ENCODE measurements at places on chromosomes 7 and 10.

- no peak overlapping the region for H3K4me3 ChIP-seq
- H3K27ac ChIP-seq: no peak overlapping the region
- no peaks in the 10 kb centered on the region for H3K36me3 ChIP-seq
- H3K27me3 ChIP-seq: no peaks in the 10 kb centered on the region
- H3K4me1 ChIP-seq: no peaks in the 10 kb centered on the region
These were observed 157.5 kb upstream of the PLXDC2 start for GRCh38 chr10:19658622-19659233.

GRCh38 chr7:98120559-98120958 is 13.9 kb downstream of the LMTK2 start:
- no peaks in the 10 kb centered on the region for H3K27me3 ChIP-seq
- no peaks in the 10 kb centered on the region for H3K36me3 ChIP-seq
- DNase-seq: no peak
- peaks cover 21% of the 10 kb centered on the region for H3K4me1 ChIP-seq
- no peak overlapping the region for H3K27ac ChIP-seq

- peaks cover 10% of the 10 kb centered on the region for H3K27me3 ChIP-seq
- no peaks in the 10 kb centered on the region for H3K4me1 ChIP-seq
- no peaks in the 10 kb centered on the region for H3K36me3 ChIP-seq
- H3K27ac ChIP-seq: no peak overlapping the region
These were observed 231.3 kb downstream of the LRMDA start for GRCh38 chr10:75662715-75663114.

- no peak overlapping the region for H3K27ac ChIP-seq
- no peaks in the 10 kb centered on the region for H3K4me1 ChIP-seq
- H3K36me3 ChIP-seq: no peaks in the 10 kb centered on the region
- H3K4me3 ChIP-seq: no peak overlapping the region
- H3K27me3 ChIP-seq: no peaks in the 10 kb centered on the region
These were observed 10.0 kb upstream of the TNS3 start for GRCh38 chr7:47591655-47592572.

DNA sequence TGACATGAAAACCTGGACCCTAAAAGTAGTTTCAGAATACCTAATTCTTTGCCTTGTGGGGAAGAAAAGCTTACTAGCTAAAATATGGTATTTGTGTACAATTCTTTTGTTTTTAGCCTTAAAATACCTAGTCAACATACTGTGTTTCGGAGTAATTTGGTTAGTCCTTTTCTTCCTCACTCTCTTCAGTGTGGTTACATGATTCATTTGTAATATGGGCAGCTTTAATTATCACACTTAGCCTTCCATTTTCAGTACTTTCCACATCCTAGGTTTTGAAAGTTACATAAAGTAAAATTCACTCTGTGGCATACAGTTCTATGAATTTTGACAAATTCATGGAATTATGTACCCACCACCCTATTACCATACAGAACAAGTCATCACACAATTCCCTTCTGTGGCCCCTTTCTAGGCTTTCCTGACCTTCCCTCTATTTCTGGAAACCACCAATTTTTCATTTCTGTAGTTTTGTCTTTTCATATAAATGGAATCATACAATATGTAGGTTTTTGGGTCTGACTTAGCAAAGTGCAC is 96.2 kb downstream of the EMX2 start:
- H3K27me3 ChIP-seq: peaks cover 74% of the 10 kb centered on the region
- H3K27ac ChIP-seq: no peak overlapping the region
- H3K4me1 ChIP-seq: no peaks in the 10 kb centered on the region
- no peak overlapping the region for H3K4me3 ChIP-seq

DNA sequence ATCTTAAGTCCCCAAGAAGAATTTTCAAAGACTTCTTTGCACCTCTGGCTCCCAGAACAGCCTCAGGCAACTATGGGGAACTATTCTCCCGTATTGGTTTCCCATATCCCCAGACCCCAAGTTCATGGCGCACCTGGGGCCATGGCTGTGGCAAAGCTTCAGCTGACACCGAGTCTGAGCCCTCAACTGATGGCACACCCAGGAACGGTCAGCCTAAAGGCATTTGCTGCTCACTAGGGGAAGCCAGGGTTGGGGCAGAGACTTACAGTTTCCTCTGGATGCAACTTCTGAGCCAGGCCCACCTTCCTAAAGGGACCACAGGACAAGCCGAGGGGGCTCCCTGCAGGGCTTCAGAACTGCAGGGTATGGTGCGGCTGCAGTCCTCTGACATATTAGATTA is 13.7 kb upstream of the CPA1 start:
- H3K4me3 ChIP-seq: peak overlapping the region; percentile 11
- no peaks in the 10 kb centered on the region for H3K36me3 ChIP-seq
- peak overlapping the region; percentile 16 for H3K27ac ChIP-seq
- H3K27me3 ChIP-seq: no peaks in the 10 kb centered on the region
- no peak for DNase-seq

DNA sequence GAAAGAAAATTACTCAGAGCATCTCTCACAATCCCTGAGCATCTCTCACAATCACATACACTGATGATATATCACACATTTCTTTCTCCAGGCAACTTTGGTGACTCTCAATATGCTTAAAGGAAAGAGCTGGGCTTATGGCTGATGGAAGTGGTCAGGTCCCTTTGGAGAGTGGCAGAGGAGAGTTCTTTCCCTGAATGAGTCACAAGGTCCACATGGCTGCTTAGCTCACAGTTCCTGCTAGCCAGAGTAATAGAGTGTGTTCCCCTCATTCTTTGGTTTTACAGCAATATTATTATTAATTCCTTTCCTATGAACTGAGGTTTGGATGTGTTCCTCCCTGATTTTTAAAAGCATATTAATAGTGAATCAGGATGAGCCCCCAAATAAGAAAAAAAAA is 287.4 kb downstream of the C7orf25 start:
- no peaks in the 10 kb centered on the region for H3K27me3 ChIP-seq
- H3K4me1 ChIP-seq: no peaks in the 10 kb centered on the region
- H3K27ac ChIP-seq: no peak overlapping the region
- H3K4me3 ChIP-seq: no peak overlapping the region
- no peaks in the 10 kb centered on the region for H3K36me3 ChIP-seq

DNA sequence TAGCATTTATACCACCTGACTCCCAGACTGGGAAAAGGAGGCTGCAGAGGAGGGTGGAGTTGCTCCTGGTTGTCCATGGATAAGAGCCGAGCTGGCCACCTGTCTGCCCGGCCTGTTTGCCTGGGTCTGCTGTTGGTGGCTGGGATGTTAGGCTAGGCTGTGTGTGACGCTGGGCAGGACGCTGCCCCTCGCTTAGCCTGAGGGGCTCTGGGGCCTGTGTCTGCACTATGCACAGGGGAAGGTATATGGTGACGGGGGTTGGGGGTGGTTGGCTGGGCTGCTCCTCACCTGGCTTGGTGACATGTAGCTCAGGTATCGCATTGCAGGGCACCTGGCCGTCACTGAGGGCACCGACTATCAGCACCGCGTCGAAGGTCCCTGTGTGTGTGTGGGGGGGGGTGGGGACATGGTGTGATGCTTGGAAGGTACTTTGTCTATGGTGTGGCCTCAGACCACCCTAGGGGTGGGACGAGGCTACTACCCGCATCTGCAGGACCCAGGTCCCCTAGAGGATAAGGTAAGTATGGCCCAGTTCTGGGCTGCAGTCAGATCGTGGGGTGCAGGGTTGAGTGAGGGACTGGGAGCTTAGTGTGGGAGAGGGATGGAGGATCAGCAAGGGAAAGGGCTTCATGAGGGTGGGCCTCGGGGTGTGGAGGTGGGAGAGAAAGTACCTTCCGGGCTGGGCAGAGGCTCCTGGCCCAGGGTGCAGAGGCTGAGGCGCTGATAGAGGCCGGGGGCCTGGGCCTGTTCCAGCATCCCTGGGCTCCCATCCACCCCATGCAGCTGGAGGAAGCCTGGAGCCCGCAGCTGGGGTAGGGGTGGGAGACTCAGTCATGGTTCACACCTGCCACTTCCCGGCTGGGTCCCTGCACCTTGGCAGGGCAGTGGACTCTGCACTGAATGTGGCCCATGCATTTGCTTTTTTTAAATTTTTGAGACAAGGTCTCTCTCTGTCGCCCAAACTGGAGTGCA is 2.3 kb downstream of the METTL27 start:
- no peaks in the 10 kb centered on the region for H3K36me3 ChIP-seq
- H3K27me3 ChIP-seq: no peaks in the 10 kb centered on the region
- H3K27ac ChIP-seq: peak overlapping the region; percentile 90
- H3K4me3 ChIP-seq: no peak overlapping the region
- no peak for DNase-seq
- peaks cover 57% of the 10 kb centered on the region for H3K4me1 ChIP-seq

- H3K27ac ChIP-seq: no peak overlapping the region
- H3K27me3 ChIP-seq: no peaks in the 10 kb centered on the region
- no peaks in the 10 kb centered on the region for H3K36me3 ChIP-seq
- H3K4me1 ChIP-seq: no peaks in the 10 kb centered on the region
- H3K4me3 ChIP-seq: no peak overlapping the region
- DNase-seq: no peak
These were observed 261.2 kb downstream of the PPP1R3A start for GRCh38 chr7:113657603-113658002.

DNA sequence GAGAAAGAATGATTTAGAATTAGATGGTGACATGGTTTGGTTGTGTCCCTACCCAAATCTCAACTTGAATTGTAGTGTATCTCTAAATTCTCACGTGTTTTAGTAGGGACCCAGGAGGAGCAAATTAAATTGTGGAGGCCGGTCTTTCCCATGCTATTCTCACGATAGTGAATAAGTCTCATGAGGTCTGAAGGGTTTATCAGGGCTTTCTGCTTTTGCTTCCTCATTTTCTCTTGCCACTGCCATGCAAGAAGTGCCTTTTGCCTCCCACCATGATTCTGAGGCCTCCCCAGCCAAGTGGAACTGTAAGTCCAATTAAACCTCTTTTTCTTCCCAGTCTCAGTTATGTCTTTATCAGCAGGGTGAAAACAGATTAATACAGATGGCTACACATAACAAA is 167.4 kb upstream of the SVIL start:
- H3K27ac ChIP-seq: no peak overlapping the region
- no peaks in the 10 kb centered on the region for H3K27me3 ChIP-seq

DNA sequence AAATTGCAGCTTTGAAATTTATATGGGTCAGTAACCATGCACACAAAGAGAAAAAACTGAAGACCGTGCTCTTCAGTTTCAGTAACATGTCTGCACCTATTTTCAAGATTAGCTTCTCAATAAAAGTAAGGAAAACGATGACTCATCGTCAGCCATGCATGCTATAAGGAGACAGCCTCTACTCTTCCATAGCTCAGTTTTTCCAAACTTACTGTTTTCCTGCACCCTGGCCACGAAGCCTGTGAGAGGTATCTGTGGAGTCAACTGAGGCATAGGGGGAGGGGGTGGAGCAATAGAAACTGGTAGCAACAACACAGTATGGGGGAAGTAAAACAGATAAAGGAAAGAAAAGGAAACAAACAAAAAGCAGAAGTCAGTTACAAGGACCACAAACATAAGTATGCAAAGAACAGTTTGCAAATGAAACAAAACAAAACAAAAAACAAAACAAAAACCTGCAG is 58.0 kb downstream of the PDSS1 start:
- peaks cover 7% of the 10 kb centered on the region for H3K4me1 ChIP-seq
- peak; percentile 16 for DNase-seq
- H3K27me3 ChIP-seq: no peaks in the 10 kb centered on the region
- no peaks in the 10 kb centered on the region for H3K36me3 ChIP-seq
- no peak overlapping the region for H3K27ac ChIP-seq
- H3K4me3 ChIP-seq: no peak overlapping the region

- H3K4me1 ChIP-seq: no peaks in the 10 kb centered on the region
- H3K4me3 ChIP-seq: no peak overlapping the region
- H3K36me3 ChIP-seq: no peaks in the 10 kb centered on the region
- no peak overlapping the region for H3K27ac ChIP-seq
- H3K27me3 ChIP-seq: peaks cover 20% of the 10 kb centered on the region
These were observed 184.5 kb upstream of the NFE2L3 start for GRCh38 chr7:25967278-25968204.

DNA sequence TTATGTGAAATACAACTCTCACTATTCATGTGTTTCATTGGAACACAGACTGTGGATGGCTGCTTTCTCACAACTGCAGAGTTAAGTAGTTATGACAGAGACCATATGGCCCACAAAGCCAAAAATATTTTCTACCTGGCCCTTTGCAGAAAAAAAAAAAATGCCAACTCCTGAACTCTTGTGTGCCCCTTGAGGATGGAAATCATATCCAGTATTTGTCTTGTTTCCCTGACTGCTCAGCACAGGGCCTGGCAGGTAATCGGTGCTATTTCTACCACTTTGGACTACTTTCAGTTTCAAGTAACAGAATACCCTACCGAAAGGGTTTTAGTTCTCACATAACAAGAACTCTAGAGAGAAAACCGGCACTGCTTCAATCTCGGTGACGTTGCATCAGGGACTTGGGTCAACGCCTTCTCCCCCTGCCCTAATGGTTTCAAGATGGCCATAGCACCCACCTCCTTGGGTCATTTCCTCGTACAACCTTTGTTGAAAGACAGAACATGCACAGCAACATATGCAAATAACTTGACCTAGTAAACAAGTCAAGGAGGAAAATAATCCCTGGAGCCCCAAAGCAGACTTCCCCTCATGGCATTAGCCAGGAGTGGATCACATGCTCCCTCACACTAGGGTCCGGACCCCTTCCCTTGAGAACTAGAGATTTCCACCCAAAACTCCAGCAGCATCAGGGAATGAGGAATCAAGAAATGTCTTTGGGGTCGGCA is 11.8 kb upstream of the GPNMB start:
- peaks cover 6% of the 10 kb centered on the region for H3K4me1 ChIP-seq
- H3K4me3 ChIP-seq: no peak overlapping the region
- no peaks in the 10 kb centered on the region for H3K27me3 ChIP-seq
- no peak overlapping the region for H3K27ac ChIP-seq
- DNase-seq: no peak

- no peak overlapping the region for H3K4me3 ChIP-seq
- no peak overlapping the region for H3K27ac ChIP-seq
- H3K4me1 ChIP-seq: peaks cover 37% of the 10 kb centered on the region
- H3K27me3 ChIP-seq: peaks cover 45% of the 10 kb centered on the region
- no peaks in the 10 kb centered on the region for H3K36me3 ChIP-seq
These were observed 1.1 kb upstream of the VIM start for GRCh38 chr10:17226891-17227303.

DNA sequence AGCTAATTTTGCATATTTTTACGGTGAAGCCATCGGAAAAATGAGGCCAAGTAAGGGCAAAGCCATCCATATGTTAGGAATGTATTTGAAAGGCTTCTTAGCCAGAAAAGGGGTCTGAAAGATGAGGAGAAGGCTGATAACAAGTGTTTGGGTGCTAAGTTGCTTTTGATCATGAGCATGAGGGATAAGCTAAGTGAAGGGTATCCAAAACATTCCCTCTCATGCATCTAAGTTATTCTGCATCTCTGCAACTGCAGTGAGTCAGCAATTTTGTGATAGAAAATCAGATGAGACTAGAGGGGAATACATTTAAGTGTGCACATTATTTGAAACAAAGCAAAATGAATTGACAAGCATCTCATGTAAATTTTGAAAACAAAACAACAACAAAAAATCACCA is 282.8 kb downstream of the GPR158 start:
- DNase-seq: no peak
- H3K36me3 ChIP-seq: no peaks in the 10 kb centered on the region
- H3K27me3 ChIP-seq: no peaks in the 10 kb centered on the region
- no peak overlapping the region for H3K27ac ChIP-seq

All from HCT116 (cell line).